ENCODE measurements at places on chromosomes 5 and 9.

DNA sequence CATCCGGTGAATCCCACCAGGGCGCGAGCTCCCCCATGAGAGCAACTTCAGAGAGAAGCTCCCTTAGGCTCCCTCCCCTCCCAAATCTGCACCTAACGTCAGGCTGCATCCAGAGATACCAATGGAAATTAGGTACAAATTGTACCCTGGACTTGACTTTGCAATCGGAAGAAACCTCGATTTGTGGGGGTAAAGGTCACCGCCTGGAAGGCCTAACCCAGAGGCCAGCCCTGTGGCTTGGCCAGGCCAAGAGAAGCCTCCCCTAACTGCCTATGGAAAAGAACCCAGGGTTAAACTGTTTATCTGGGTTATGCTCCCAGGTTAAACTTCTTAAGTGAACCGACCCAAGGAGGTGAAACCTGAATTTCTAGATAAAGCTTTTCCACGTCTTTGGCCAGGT lies 80.4 kb downstream of the GTF3C4 start:
- DNase-seq: no peak

DNA sequence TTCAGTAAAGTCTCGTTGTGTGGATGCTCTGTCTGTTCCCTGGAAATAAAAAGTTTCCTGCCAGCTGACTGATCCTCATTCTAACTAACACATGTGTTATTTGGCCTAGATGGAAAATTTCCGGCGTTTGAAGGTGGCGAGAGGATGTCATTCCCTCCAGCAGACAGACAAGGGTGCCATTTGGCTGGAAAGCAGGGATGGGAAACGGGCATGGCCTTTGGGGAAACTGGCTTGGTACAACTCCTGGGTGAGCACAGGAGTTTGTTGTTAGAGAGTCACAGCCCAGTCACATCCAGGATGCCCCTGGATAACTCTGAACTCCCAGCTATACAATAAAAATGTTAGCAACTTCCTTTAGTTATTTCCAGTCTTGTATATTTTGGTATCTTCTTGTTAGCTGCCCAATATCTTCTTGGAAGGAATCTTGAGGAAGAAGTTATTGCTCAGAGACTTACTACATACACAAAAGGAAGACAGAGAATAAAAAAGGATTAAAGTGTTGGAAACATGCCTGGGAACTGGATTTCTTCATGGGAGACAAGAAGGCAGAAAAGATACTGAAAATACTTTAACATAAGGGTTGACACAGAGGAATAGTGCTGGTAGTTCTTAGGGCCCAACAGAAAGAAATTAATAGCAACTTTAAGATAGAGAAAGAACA lies 41.9 kb downstream of the TEK start:
- DNase-seq: no peak

- no peak for DNase-seq
These were observed 442.6 kb upstream of the RGMB start for GRCh38 chr5:98330871-98331270.

DNA sequence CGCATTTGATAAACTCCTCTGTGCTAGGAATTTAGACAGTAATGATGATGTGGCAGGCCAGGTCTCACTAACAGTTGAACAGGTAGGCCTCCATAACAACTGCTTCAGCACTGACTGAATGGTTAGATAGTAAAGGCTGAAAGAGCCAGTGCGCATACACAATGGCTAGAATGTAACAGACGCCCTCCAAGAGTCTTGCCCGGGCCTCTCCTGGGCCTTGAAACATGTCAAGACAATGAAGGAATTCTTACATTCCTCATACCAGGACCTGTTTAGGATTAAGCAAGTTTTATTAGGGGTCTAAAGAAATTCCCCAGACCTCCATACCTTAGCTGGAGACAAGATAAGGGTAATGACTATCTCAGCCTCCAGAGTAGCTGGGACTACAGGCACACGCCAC lies 6.7 kb upstream of the BICD2 start:
- DNase-seq: no peak

GRCh38 chr5:145834917-145835847 lies at the start of gene PRELID2:
TSS of gene PRELID2 (minus strand) at chr5:145835342. CDS start at chr5:145835251, 91 bp downstream.
- DNase-seq: peak; percentile 29

DNA sequence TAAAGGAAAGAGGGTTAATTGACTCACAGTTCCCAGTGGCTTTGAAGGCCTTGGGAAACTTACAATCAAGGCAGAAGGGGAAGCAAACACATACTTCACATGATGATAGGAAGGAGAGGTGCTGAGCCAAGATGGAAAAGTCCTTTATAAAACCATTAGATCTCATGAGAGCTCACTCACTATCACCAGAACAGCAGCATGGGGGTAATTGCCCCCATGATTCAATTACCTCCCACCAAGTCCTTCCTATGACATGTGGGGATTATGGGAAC lies 99.7 kb downstream of the PTTG1 start:
- no peak for DNase-seq

- DNase-seq: no peak
These were observed 123.2 kb downstream of the MYO10 start for GRCh38 chr5:16812911-16813310.

GRCh38 chr5:140607031-140607430 lies 25.9 kb downstream of the CD14 start:
- DNase-seq: no peak

DNA sequence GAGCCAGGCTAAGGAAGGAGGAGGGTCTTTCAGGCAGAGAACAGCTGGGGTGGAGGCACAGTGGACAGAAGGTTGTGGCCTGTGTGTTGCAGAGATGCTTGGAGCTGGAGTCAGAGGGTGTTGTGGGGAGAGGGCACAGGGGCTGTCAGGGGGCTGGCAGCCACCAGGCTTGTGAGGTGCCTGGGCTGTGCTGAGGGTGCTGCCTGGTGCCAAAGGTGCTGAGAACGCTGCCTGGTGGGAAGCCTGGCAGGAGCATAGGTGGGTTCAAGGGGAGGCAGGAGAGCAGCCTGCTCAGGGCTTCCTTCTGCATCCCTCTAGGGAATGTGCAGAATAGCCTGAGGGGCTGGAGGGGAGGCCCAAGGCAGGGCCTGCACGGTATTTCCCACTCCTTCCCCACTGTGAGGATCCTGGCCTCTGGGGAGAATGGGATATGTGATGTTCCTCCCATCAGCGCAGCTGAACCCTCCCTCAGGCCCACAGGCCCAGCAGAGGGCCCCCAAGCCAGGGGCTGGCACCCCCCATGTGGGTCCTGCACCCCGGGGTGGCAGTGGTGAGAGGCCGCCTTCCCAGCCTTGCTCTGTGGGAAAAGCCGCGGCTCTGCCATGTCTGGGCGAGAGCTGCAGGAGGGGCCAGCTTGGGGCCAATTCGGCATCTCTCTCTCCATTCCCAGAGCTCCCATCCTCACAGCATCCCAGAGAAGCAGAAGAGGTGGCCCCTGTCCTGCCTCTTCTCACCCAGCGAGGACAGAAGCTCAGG lies 76.3 kb downstream of the CACNA1B start:
- no peak for DNase-seq

DNA sequence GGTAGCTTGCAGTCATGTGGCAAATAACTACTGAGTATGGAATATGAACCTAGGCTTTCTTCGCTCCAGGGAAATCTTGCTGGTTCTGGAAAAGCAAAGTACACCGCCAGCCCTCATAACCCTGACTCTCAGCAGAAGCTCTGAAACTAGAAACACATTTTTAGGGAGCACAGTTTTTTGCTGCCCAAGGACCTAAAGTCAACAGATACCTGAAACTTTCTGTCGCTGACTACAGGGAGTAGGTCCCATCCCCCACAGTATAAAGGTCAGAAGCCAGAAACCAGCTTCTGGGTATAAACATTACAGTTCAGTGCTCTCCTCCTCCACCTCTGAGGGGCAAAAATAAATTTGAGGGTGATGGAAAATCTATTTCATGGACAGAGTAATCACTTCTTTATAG lies 3.0 kb downstream of the ATOX1 start:
- DNase-seq: no peak

DNA sequence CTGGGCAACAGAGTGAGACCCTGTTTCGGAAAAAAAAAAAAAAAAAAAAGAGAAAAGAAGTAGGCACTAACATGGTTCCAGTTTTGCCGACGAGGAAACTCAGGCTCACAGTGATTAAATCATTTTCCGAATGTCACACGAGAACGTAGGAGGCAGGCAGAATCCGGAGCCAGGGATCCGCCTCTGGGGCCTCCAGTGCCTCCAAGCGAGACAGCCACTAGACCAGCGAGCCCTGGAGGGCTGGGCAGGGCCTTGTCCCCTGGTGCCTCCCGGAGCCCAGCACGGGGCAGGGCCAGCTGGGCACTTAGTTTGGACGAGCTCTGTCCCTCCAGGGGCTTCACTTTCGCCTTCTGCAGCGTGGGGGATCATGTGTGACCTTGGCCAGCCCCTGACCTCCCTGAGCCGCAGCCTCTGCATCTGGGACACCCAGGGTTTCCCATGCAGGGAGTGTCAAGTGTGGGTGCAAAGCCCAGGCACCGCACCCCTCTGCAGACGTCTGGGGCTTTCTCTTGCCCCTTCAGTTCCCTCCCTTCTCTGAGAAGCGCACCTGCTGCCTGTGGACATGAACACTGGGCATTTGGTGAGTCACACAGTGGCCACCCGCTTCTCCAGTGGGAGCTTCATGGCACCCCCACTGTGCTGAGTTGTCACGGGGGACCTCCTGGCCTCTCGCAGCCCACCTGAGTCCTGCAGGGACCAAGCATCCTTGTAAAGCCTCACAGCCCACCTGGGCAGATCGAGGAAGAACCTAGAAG lies 80.3 kb downstream of the RXRA start:
- no peak for DNase-seq

DNA sequence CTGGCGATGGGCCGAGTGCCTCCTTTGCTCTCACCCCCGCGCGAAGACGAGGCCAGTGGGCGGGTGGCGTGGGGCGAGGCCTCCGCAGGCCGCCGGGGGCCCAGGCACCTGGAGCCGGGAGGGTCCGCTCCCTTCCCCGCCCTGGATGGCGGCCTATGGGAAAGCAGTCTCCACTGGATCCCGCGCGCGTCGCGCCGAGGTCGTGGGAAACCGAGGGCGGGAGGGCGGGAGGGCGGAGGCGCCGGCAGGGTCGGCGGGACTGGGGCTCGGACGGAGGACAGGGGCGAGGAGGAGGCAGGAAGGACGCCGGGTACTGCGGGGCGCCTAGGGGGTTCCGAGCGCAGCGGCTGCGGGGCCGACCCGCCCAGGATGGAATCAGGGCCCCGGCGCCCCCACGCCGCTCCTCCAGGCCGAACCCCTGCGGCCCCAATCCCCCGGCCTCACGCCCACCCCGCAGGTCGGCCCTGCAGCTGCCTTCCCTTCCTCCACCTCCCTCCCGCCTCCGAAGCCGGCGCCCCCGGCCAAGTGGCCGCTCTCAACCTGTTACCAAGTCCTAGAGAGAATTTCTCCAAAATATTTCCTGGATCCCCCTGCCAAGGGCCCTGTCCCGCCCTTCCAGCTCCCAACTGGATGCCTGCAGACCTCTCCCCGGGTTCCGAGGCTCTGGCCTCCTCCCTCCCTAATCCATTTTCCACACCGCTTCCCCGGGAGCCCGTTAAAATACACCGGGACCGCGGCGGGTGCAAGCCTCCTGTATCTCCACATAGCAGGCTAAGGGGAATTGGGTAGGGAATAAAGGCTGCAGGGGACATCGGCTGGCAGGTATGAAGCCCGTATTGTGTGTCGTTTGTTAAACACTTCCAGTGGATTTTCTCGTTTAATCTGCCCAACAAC lies 146.3 kb downstream of the ERCC6L2 start:
- no peak for DNase-seq

- no peak for DNase-seq
These were observed 28.8 kb downstream of the AHRR start for GRCh38 chr5:350355-350754.

GRCh38 chr5:122999947-123000563 lies 36.5 kb downstream of the PPIC start:
- DNase-seq: no peak

DNA sequence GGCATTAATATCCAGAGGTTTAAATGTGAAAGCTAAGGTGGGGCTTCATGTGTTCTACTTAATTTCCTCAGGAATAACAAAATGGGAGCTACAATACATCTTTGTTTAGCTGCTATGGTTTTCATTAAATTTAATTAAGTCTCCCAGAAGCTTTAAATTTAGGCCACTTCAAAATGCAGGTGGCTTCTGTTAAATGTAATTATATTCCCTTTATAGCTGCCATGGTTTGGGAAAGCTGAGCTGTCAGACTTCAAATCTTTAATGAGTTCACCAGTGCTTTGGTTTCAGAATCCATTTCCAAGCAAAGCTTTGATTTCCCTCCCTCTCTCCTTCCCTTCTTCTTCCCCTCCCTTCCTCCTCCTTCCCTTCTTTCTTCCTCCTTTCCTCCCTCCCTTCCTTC lies 58.4 kb upstream of the FAM170A start:
- DNase-seq: no peak

DNA sequence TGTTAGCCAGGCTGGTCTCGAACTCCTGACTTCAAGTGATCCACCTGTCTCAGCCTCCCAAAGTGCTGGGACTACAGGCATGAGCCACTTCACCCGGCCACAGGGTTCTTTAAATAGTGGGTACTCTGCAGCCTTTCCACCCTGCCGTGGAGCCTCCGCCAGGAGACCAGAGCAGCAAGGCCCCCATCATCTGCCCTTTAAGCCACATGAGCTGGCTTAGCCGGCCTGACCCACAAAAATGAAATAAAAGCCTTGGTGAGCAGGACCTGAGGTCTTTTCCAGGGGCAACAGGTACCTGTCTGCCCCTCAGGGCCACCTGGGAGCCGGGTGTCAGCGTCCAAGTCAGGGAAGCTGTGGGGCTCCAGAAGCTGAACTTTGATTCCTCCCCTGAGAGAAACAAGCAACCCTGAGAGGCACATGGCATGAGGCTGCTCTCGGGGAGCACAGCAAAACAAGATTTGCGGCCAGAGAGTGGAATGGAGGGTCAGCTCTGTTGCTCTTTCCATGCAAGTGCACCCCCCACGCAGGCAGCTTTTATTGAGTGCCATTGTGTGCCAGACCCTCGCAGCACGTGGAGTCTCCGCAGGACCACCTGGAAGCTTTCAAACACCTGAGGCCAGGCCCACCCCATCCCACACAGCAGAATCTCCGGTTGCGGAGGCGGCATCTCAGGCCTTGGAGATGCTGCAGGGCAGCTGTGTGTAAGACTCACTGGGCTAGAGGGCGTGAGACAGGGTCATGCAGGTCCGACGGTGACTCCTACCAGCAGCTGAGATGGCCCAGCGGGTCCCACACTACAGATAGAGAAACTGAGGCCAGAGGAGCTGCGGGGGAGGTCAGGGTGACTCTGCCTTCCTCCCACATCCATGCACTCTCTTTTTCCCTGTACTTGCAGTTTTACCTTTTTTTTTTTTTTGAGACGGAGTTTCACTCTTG lies 4.8 kb upstream of the WNK2 start:
- DNase-seq: no peak
